ENCODE measurements at places on chromosomes 2 and 18.
A peak's percentile ranks its signal among the peaks of the same experiment; 100 is the strongest.

DNA sequence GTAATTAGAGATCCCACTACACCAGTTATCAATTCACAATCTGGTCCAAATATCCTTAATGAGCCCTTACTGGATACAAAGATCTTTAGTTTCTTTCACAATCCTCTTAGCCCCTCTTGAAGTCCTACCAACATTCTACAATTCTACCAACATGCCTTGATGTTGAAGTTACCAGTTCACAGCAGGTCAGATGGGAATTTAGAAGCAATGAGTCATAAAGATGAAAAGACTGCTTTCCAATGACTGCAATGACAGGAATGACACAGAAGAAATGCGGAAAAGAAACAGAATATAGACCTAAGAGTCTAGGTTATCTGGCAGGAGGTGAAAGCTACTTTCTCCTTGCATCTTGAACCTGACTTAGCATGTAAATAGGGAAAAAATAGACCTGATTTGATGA, 24.5 kb downstream of the RTTN start:
- DNase-seq, result peak; percentile 27

GRCh38 chr18:79394534-79395307, 1.0 kb upstream of the NFATC1 start:
- DNase-seq, result peak; percentile 38

- peak; percentile 9 for DNase-seq
These were observed 100.8 kb upstream of the KCTD1 start for GRCh38 chr18:26649193-26649543.

DNA sequence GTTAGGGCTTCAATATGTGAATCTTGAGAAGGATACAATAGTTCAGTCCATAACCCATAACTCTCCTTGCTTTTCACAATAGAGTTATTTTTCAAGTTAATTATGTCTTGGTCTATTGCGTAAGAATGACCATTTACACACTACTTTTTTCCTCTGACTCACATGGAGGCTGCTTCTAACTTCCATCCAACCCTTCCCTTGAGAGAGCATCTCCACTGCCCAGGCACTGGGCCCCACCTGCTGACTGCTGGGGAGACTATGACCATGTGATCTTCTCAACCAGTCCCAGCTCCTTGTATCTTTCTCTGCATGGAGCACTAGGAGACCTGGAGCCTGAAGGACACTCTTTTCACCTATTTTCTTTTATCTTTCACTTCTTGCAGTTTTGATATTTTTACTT, 251.5 kb downstream of the GPD2 start:
- DNase-seq, result no peak

GRCh38 chr2:227029426-227030105, 134.4 kb downstream of the COL4A4 start:
- no peak for DNase-seq

DNA sequence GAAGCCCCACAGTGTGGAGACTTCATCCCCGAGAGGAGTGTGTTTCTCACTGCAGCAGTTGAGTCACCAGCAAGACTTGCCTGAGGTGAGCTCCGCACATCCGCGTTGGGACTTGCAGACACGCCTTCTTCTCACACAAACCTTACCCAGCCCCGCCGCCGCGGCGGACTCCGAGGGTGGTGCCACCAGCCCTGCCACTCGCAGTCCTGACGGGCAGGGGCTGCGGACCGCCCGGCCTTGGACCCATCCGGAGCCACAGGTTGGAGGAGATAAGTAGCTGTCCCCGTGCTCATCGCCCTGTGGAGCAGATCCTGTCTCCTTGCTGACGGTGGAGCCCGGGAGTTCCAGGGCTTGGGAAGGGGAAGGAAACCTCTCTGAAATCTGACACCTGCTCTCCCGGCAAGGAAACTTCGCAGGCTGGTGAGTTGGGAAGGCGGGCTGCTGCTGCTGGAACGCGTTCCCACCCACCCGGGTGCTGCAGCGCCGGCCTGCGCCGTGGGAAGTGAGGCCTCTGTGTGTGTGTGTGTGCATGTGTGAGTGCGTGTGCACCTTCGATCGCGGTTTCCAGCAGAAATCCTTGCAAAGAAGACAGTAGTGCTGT, at the start of gene RAB27B:
RAB27B (plus strand) TSS at position 197 of the 601 bp plus-strand sequence. CDS start 49,109 bp downstream, outside the sequence.
- DNase-seq, result peak; percentile 95

GRCh38 chr2:25373269-25373981, 31.7 kb upstream of the DNMT3A start:
- peak; percentile 94 for DNase-seq

DNA sequence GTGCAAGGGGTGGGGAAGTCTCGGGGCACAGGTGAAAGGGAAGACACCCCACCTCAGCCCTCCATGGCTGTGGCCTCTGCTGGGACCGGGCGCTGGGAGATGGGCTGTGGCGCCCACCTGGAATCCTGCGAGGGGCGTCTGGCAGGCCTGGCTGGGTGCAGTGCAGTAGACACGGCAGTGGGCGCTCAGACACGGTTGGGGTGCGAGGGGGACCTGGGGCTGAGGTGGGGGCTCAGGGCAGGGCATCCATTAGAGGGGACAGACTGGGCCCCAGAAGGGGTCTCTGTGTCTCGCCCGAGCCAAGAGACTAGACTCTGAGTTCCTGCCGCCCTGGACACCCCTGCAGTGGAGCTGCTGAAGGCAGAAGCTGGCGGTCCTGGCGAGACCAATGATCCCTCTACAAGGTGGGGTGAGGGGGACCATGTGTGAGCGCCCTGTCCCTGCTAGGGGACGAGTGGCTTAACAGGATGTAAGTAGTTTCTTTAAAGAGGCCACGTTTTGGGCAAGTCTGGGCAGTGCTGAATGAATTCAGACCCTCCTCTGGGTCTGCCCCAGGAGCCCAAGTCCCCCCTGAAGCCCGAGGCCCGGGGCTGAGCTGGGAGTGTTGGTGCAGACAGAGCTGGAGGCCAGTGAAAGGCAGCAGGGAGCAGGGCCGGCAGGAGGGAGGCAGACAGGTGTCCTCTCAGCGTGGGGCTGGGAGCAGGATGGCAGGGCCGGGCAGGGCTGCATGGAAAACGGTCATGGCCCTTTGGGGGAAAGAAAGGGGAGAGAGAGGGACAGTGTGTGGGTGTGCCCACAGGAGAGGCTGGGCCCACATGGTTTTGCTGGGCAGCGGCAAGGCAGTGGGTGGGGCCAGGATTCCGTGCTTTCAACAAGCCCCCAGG, 57.2 kb downstream of the HS6ST1 start:
- DNase-seq, result no peak

GRCh38 chr2:182980115-182980514, 58.1 kb downstream of the NCKAP1 start:
- DNase-seq, result peak; percentile 88

DNA sequence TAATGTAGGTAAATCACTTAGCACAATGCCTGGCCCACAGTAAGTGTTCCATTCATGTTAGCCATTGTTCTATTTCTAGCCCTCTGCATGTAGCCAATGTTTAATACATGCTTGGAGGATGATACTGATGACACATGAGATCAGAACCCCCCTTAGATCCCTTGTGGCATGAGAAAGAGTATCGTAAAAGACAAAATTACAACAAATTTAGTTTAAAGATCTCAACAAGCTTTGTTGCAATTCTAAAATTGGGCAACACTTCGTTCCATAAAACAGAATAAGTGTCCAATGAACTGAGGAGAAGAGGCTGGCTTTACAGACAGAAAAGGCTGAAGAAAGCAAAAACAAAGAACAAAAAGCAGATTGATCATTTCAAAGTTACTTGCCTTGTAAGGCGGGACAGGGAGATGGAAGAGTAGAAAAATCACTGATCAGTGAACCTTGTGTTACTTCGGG, 148.7 kb upstream of the SLC1A4 start:
- DNase-seq, result no peak

DNA sequence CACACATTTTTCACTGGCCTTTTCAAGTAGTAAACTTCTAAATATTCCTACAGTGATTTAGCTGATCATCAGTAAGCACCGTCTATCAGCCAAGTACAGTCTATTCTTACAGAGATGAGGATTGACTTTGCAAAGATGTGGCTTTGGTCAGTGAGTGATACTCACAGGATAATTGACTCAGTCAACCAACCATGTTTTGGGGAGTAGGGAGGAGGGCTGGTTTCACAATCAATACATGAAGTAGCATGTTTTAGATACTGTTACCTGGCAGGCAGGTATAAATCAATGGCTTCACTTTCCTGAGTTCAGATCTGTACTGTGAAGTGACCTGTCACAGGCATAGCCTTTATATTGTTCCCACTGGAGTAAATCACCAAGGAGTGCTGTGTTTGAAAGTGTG, 27.2 kb downstream of the OSBPL6 start:
- no peak for DNase-seq

DNA sequence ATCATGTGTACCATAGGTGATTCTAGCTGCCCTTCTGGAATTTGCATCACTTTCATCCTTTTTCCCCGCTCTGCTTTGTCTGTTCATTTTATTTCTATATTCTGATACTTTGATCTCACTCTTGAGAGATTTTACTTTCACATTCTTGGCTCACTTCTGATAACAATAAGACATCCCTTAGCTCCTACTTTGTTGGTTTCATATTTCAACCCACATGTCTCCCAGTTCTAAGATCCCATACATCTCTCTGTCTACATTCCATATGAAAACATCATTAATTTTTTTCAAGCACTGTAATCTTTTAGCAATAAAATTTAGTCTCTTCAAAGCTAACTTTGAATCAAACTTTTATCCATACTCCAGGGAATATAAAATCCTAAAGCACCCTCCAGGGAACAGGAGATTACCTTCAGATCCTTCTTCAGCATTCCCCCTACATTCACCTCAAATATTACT, 75.6 kb downstream of the COL3A1 start:
- DNase-seq, result no peak
